ENCODE measurements at places on chromosomes 4 and X.

GRCh38 chrX:22033818-22034217, 1.7 kb downstream of the PHEX start:
- no peak for DNase-seq

GRCh38 chrX:15977644-15978043, 123.0 kb upstream of the AP1S2 start:
- DNase-seq = no peak

- no peak for DNase-seq
These were observed 111.7 kb downstream of the LINC00632 start for GRCh38 chrX:140821280-140821679.

- DNase-seq = no peak
These were observed 2.0 kb downstream of the GAK start for GRCh38 chr4:930028-930551.

- peak; percentile 75 for DNase-seq
These were observed 21.0 kb upstream of the BCORL1 start for GRCh38 chrX:129961180-129962083.

DNA sequence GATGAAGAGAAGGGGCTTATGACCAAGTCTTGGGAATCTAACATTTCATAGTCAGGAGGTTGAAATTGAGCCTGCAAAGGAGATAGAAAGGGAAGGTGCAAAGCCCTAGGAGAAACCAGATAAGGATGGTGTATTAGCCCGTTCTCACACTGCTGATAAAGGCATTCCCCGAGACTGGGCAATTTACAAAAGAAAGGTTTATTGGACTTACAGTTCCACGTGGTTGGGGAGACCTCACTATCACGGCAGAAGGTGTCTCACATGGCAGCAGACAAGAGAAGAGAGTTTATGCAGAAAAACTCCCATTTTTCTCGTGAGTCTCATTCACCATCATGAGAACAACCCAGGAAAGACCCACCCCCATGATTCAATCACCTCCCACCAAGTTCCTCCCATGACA, 129.5 kb upstream of the LNX1 start:
- no peak for DNase-seq

- DNase-seq = no peak
These were observed 2.6 kb downstream of the PGK1 start for GRCh38 chrX:78106651-78106986.

DNA sequence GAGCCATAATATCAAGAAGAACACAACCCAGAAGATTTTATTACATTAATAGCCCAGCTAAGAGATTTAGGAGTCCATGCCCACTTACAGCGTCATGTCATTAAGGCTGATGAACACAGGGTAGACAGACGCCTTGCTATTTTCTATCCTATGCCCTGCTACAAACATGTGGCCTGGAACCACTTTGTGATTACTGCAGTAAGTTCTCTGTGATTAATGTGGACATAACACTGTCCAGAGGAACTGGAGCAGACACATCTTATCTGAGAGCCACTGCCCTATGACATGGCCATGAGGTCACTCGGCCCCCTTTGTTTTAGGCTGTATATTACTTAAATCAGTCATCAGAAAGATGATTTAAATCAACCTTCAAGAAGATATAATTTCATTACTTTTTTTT, 211.7 kb downstream of the MAML3 start:
- DNase-seq = no peak

DNA sequence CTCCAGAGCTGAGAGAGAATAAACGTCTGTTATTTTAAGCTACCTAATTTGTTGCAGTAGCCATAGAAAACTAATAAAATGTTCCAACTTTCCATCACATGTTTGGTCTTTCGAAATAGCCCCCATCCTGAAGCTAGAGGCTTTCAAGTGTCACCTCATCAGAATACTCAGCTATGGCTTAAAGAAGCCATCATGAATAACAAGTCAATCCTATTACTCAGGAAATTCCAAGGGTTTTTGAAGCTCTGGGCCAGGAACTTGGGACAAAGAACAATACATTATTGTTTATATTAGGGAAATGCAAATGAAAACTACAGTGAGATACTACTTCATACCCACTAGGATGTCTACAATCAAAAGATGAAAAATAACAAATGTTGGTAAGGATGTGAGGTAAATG, 42.2 kb downstream of the TBCK start:
- no peak for DNase-seq

DNA sequence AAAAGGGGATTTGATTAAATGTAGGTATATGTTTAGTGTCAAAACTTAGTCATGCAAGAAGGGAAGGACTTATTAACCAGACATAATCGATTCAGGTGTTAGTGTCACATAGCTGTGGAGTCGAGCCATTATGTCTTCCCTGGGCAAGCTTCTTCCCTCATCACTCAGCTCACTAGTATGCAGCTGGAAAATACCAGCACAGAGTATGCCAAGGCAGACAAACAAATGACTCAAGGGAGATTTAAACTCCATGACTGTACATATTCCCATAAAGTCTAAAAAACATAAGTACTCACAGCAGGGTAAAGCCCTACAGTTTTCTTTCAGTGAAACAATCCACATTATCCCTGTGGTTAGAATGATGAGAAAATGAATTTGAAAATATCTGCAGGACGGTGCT, 304.5 kb downstream of the CBLL2 start:
- no peak for DNase-seq

GRCh38 chr4:63580796-63581475, 828.3 kb downstream of the TECRL start:
- DNase-seq = no peak

DNA sequence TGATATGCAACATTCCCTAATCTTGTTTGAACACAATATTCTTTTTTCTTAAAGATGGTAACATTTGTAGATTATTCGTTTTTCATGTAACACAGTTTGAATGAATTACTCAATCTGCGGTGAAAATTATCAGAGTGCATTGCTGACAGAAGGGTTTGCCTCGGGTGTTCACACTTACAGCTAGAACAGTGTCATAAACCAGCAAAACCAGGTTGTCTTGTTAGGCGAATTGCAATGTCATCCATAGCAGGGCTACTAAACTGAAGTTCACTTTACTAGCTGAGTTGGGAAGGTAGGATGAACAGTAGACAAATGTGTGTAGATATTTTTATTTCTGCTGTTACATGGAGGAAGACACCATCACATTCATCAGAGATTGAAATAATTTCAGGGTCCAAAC, 98.9 kb downstream of the SLC39A8 start:
- no peak for DNase-seq

- DNase-seq = no peak
These were observed 34.0 kb downstream of the INPP4B start for GRCh38 chr4:142812091-142812490.

DNA sequence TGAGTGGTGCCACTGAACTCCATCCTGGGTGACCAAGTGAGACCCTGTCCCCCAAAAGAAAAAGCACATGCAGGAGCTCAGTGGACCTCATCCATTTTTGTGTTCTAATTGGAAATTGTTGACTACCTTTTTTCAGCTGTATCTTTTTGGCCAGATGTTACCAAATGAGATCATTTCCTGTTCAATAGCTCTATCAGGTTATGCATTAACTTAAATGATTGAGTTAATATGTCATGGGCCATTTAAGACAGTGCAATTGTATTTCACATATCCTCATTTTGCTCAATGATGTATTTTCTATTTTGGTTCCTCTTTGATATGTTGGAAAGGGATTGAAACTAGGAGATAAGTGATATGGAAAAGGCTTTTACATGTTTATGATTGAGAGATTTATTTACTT, 26.2 kb upstream of the RHOH start:
- no peak for DNase-seq

- no peak for DNase-seq
These were observed 454 bp downstream of the BTC start for GRCh38 chr4:74793757-74794381.

- no peak for DNase-seq
These were observed 127.6 kb upstream of the GATB start for GRCh38 chr4:151888367-151888866.

DNA sequence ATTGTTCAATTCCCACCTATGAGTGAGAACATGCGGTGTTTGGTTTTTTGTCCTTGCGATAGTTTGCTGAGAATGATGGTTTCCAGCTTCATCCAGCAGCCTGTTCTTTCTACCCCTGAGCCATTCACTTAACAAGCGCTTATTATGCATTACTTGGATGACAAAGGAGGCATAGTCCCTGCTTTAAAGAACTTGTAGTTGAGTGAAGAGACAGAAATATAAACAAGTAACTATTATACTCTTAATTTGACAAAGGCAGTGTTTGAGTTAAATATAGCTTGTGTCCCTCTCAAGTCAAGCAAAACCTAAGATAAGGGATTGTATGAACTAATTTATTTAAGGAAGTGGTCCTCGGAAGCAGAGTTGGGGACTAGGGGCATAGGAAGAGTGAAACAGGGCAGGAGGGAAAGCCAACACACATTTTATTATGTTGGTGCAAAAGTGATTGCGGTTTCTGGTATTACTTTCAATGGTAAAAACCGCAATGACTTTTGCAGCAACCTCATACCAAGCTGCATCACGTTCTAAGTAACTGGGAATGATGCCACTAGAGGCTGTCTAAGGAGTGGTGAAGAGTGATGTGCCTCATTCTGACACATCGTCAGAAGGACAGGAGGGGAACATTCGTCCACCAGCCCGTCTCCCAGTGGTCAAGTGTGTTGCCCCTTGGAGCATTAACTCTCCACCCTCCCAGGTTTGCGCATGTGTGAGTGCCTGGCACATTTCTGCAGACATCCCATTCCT, 41.8 kb downstream of the QDPR start:
- DNase-seq = no peak

DNA sequence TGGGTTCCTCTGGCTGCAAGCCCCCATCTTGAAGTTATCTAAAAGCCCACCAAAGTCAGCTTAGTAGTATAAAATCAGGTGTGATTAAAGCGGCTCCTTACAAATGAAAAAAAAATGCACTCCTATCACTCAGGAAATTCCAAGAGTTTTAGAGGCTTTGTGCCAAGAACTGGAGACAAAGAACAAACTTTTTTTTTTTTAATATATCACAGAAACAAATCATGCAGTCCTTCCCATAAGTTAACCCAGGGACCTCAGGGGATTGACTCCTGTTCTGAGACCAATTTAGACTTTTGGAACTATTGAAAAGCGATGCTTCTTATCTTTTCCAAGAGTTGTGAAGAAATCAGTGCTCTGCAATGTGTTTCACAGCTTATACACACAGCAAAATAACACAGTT, 53.6 kb downstream of the HHIP start:
- no peak for DNase-seq

GRCh38 chrX:48107717-48108116, 22.7 kb upstream of the SPACA5B start:
- DNase-seq = no peak

GRCh38 chr4:162931286-162931685, 235.4 kb downstream of the NAF1 start:
- no peak for DNase-seq

GRCh38 chr4:41177016-41177415, 37.3 kb downstream of the APBB2 start:
- DNase-seq = no peak

- no peak for DNase-seq
These were observed 24.3 kb downstream of the HMX1 start for GRCh38 chr4:8847331-8847730.

DNA sequence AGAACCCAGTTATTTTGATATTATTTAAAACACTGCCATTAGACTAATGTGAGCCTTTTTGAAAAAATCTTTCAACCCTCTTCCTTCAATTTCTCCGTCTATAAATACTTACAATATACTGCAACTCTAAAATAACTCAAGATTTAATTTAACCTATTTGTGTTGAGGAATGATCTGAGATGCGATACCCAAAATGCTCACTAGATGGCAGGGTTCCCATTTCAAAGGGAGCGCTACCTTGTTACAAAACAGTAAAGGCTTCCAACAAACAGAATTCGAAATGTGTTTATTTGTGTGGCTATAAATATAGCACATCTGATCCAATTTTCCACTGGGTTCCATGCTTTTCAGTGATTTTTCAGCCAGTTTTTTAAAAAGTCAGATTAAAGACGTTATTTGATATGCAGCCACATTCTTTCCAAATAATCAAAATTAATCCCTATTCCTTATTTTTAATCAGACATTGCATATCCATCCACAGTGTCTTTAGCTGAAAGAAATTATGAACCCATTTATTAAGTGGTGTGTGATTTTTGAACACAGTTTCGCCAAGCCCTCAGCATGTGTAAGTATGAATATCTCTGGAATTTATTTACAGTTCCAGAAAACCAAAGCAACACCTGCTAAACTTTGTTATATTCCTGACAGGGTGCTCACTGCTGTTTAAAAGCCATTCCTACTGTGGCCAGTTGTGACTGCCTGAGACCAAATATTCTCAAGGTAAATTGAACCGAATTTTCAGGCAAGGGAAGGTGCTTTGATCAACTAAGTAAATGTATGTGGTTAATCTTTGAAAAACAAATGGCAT, 668.0 kb upstream of the LCORL start:
- DNase-seq = peak; percentile 21

DNA sequence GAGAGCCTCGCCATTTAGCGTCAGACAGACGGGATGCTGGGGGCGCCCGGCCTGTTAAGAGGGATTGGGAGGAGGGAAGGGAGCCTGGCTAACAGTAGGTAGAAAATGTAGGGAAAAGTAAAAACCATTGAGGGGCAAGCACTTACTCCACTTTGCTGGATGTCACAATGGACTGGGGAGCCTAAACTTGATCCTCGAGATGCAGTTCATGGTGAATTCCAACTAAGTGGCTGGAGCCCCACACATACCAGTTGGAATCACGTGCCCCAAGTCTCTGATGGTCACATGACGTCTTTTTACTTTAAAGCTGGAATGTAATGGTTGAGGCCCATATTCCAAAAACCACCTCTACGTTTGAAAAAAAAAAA, 1.5 kb downstream of the PLS3 start:
- DNase-seq = no peak

DNA sequence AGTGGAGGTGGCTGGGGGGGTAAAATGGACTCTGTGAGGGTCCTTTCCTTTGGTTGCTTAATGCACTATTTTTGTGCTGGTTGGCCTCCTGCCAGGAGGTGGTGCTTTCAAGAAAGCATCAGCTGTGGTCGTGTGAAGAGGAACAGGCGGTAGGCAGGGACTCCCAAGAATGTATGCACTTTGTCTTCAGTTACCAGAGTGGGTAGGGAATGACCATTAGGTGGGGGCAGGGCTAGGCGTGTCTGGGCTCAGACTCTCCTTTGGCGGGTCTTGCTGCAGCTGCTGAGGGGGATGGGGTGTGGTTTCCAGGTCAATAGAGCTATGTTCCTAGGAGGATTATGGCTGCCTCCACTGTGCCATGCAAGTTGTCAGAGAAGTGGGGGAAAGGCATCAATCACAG, 509.0 kb downstream of the PCDH19 start:
- DNase-seq = no peak

- no peak for DNase-seq
These were observed 98.8 kb downstream of the NPNT start for GRCh38 chr4:105994061-105994460.

DNA sequence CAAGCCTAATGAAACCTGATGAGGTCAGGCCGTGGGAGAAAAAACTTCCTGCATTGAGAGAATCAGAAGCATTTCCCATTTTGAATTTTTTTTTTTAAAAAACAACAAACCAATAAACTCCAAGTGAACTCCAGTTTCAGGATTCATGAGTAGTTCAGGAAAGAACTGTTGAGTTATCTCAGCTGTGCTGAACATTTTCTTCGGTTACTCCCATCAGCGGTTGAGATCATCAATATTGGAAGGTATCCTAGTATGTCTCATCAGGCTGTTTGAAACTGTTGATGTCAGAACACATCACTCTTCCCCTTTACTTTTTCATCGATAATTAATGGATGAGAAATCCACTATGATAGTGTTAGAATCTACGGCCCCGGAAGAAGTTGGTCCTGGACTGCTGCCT, 82.4 kb upstream of the ADGRG2 start:
- no peak for DNase-seq

- DNase-seq = no peak
These were observed 23.0 kb downstream of the GPR174 start for GRCh38 chrX:79167462-79167861.

Data from CD4-positive, alpha-beta T cell treated with Interleukin-6 for 4 hours (primary cell).